ENCODE measurements at places on chromosomes 2 and 18.
A peak's percentile ranks its signal among the peaks of the same experiment; 100 is the strongest.

DNA sequence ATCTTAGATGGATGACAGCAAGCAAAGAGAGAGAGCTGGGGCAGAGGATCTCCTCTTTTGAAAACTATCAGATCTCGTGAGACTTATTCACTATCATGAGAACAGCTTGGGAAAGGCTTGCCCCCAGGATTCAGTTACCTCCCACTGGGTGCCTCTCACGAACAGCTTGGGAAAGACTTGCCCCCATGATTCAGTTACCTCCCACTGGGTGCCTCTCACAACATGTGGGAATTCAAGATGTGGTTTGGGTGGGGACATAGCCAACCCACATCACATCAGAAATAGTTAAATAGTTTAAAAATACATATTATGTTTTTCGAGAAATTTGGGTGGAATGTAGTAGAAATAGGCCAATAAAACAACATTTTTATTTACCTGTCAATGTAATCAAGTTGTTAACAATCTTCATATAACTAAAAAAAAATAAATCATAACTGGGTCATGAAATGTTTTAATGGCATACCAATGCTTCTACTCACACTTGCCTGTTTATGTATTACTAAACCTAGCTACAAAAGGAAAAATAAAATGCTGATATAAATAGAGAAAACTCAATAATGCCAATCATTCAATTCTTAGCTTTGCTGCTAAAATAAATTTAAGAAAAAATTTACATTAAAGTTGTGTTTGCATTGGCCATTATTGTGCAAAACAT, 608.9 kb downstream of the SUCLG1 start:
- DNase-seq = no peak

DNA sequence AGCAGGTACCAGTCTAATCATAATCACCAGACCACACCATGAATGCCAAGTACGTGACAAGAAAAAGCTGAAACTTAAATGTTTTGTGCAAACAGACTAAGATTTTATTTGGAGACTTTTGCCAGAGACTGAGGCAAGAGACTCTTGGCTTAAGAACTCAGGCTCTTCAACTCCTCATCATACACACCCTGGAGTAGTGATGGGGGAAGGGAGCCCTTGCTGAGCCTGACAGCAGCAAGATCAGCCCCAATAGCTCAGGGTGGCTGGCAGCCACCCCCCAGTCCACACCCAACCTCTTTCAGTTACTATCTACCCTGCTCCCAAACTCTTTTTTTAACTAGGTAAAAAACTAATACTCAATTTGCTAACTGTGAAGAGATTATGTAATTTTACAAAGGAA, 114.8 kb downstream of the CCBE1 start:
- DNase-seq = no peak

DNA sequence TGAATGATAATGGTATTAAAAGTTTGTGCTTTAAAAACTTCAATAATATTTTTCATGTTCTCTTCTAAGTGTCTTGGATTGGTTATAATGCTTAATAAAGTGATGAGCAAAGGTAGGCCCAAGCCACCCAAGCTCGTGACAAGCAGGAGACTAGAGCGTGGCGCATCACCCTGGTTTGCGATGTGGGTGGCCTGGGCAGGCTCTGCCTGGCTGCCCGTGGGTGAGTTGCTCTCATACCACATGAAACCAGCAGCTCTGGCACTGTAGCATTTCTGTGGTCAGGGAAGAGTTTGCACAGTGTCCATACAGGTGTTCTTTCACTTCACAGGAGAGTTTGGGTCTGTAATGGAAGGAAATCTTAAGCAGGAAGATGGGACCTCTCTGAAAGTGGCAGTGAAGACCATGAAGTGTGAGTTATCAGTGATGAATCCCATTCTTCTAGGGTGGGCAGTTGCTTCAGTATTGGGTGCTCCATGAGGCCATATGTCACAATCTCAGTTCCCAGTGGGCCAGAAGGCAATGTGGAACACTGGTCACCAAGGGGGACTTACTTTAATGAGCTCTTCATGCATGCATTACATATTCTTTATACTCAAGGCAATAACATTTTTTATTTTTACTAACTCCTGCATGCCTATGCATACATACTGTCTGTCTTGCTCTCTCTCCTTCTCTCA, 51.4 kb upstream of the TMEM87B start:
- DNase-seq = no peak

- DNase-seq = no peak
Measured at GRCh38 chr2:102427249-102427648, 4.3 kb downstream of the IL18RAP start.

DNA sequence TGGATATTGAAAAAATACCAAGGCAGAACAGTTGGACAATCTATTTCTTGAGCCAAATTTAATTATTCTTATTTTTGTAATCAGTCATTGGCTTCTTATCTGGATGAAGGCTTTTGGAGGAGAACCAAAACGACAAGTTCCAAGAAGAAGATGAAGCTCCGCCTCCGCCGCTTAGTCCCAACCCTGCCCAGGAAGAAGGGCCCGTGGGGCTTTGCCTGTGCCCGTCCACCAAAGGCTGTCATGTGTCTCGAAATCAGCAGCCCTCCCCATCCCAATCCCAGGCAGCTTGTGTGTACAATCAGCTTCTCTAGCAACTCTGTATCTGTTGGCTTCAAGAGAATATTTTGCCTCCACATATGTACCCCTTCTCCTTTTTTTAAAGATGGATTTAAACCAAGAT, 24.6 kb downstream of the PTRHD1 start:
- DNase-seq = no peak

DNA sequence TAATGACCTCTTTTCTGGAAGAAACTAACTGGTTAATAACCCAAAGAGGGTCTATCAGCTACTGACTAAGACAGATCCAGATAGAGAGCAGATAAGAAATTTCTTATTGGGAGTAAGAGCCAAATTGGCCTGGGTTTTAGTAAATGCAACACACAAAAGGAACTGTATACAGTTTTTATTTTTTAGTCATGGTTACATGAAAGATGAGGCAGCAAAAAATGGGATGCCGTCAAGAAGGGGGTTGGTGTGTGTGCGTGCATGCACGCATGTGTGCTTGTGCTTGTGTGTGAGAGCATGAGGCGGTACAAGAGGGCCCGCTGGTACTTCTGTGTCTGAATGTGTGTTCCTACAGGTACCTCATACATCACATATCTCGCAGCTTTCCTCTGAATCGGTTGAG, 466.2 kb upstream of the HNRNPA3 start:
- no peak for DNase-seq

DNA sequence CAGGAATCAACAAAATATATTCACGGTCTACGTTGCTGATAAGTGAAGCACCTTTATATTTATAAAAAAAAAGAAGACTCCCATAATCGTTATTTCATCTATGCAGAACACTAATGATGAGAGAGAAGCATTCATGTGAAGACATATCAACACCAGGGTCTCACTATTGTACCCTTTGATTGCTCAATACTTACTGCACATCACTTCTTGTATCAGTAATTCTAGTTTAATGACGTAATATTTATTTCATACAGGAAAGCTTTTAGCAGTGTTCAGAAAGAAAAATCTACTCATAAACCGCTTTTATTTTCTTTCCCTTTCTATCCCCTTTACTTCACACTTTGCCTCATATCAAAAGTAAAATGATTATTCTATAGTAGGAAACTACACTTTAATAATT, 30.7 kb downstream of the CCDC141 start:
- DNase-seq = no peak

- DNase-seq = no peak
Measured at GRCh38 chr2:203559641-203560040, 24.5 kb upstream of the RAPH1 start.

GRCh38 chr18:48100165-48100575, 169.7 kb upstream of the SMAD2 start:
- DNase-seq = no peak

DNA sequence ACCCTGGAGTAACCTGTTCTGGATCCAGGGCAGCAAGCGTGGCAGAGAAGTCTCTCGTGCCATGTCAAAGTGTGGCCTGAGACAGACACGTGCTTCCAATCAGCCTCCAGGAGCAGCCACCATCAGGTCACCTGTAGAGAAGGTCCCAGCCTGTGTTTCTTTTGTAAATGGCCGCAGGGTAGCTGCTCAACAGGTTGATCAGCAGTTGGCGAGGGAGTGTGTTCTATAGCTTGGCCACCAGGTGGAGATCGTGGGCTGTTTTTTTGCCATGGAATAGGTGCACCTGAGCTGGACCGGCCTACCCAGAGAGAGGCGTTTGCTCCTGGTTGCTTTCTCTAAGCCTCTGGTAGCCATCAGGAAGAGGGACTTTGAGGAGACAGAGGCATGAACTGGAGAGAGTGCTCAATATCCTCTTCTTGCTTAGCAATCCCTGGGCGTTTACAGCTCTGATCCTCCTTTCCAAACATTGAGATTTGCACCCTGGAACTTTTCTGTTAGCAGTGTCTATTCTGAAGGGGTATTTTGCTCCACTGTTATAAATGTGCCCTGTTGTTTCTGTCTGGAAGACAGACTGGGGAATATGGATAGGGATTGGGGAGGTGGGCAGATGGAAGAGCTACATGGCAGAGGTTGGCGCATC, 34.2 kb upstream of the EN1 start:
- peak; percentile 61 for DNase-seq

Measured in CD4-positive, alpha-beta T cell treated with Interferon alpha-2 for 1 hour (primary cell).